ENCODE measurements at places on chromosomes 11 and 22.

DNA sequence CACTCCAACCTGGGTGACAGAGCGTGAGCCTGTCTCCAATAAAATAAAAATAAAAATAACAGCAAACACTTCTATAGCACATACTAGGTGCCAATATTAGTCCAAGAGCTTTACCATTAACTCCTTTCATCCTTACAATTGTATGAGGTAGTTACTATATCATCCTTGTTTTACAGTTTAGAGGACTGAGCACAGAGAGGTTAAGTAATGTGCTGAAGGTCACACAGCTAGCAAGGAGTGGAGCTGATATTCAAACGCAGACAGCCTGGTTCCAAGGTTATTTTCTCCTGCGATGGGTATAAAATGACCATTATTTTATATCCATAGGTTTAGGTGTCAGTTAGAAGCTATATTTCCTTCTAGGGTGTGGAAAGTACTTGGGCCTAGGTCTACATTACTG, 80.7 kb upstream of the LMO1 start:
- no peak for DNase-seq

DNA sequence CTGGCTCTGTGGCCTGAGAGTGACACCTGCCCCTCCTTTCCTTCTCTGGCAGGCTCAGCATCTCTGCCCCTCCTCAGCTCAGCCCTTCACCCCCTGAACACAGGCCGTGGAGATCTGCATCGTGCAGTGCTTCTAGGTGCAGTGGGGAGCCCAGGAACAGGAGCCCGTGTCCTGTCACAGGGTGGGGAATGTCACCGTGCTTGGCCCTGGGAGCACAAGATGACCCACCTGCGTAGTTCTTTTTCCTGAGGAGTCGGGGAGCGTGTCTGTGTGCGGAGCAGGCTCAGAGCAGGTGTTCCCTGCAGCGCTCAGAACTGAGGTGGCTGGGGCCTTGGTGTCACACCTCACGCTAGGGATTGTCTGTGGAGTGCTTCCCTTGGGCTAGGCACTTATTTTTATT, 10.6 kb downstream of the TBC1D22A start:
- no peak for DNase-seq

- no peak for DNase-seq
Observed at GRCh38 chr22:49201046-49201970, 626.4 kb downstream of the BRD1 start.

GRCh38 chr11:19101796-19102520, 15.0 kb upstream of the ZDHHC13 start:
- DNase-seq = no peak

- DNase-seq = peak; percentile 65
Observed at GRCh38 chr11:114280696-114281095, 15.5 kb upstream of the NNMT start.

GRCh38 chr11:35413598-35413997, 5.8 kb downstream of the SLC1A2 start:
- DNase-seq = peak; percentile 85

- peak; percentile 74 for DNase-seq
Observed at GRCh38 chr11:46120346-46121300, 631 bp downstream of the PHF21A start.

DNA sequence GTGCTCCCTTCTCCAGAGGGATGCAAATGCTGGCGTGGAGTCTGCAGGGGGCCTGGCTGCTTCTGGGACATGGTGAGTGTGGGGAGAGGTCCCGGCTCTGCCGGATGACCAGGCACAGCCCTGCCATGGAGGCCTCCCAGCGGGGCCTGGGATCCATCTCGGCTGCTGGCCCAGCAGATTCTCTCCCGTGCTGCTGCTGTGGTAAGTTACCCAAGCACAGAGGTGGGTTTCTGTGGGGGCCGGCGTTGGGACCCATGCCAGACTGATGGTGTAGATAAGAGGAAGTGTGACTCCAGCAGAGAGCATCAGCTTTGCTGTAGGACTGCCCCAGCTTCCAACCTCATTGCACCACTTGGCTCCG, 147.5 kb upstream of the B3GAT1 start:
- DNase-seq = no peak

DNA sequence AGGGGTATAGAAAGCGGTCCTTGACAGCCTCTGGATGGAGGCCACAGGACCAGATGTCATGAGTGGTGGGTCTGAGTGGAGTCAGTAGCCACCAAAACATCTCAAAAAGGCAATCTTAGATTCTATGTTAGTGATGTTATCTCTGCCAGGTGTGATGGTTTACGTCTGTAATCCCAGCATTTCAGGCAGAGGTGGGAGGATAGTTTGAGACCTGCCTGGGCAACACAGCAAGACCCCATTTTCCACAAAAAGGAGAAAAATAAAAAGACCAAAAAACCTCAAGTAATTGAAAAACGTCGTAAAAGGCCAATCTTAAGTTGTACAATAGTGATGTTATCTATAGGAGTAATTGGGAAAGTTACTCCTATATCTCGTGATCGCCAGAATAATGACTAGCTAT, 3.7 kb upstream of the MTCH2 start:
- DNase-seq = no peak

DNA sequence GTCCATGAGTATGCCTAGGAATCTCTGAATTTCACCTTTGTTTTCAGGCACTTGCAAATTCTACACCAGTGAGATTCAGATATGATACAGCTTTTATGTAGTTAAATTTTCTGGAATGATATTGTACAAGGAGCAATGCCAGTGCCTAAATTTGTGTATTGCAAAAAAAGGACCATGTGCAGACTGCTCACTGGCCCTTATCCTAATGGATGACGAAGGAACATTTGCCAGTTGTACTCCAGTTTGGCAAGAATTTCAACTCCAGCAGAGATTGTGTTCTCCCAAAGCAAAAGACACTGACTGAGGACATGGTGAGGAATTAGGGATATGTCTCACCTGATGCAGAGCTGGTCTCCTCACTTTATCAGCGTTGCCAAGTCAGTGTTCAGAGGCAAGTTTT, 8.6 kb downstream of the NAT10 start:
- no peak for DNase-seq

- peak; percentile 87 for DNase-seq
Observed at GRCh38 chr11:44595964-44596381, 30.5 kb downstream of the CD82 start.

- DNase-seq = no peak
Observed at GRCh38 chr22:43643387-43643786, 168.7 kb downstream of the EFCAB6 start.

- no peak for DNase-seq
Observed at GRCh38 chr22:49240016-49240380, 587.7 kb downstream of the BRD1 start.

- no peak for DNase-seq
Observed at GRCh38 chr11:45193695-45194094, 47.3 kb downstream of the PRDM11 start.

DNA sequence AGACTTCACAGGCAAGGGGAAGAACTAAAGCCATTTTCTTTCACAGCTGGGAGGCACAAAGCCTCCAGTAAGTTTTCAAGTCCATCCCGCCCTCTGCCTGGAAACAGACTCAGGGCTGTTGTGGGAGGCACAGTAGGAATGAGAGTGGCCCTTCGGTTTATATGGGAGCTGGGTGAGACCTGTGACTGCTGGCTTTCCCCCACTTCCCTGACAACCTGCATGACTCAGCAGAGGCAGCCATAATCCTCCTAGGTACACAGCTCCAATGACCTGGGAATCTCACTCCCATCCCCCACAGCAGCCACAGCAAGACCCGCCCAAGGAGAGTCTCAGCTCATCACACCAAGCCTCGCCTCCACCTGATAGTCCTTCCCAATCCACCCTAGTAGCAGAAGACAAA, 12.1 kb upstream of the TMEM45B start:
- DNase-seq = no peak

- DNase-seq = no peak
Observed at GRCh38 chr11:27938011-27938410, 169.9 kb downstream of the KIF18A start.

DNA sequence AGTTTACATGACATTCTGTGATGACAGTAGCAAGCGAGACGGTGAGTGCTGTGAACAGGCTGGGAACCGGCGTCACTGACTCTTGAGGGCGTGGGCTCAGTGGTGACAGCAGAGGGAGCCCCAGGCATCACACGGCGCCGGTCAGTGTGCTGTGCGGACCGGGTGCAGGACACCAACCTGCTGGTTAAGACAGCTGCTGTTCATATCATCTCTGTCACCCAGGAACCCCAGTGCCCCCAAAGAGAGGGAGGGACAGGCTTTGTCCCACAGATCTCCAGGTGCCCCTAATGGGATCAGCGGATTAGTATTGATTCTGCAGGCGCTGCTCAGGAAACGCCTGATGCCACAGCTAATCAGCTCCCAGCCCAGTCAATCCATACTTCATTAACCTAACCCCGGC, 18.4 kb downstream of the B3GAT1 start:
- peak; percentile 13 for DNase-seq

GRCh38 chr11:26149585-26149984, 182.3 kb upstream of the ANO3 start:
- DNase-seq = peak; percentile 9

DNA sequence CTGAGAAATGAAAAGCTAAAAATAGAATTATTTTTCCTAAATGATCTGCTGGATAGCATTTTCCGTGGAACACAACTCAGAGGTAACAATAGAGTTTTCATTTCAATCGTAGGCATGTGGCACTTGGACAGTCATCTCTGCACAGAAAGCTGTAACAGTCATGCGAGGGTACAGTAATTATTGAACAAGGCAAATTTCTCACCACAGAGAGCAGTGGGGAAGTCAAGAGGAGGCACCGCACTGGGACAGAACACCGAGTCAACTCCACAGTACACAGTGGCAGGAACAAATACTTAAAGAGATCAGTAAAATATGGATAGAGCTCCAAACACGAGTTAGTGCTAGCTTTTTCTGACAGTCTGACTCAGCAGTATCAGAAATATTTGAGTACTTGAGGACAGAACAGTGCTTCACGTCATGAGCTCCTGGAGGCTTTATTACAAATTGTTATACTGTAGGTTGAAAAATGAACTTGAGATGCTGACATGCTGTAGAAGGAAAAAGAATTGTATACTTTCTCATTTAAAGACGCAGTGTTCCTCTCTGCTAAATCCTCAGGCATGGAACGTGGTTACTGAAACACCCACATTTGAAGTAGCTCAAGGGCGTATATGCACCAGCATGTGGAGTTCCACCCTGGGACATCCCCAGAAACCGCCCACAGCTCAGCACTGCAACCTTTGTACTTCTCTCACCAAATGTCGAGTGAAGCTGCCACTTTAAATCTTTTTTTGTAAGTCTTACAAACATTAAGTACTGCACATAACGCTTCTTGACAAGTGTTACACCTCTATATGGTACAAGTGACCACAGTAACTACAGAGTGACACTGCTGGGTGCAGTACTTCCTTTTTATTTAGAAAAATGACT, 27.4 kb upstream of the YPEL1 start:
- no peak for DNase-seq

GRCh38 chr11:95289378-95290101, 58.5 kb upstream of the SESN3 start:
- DNase-seq = no peak

DNA sequence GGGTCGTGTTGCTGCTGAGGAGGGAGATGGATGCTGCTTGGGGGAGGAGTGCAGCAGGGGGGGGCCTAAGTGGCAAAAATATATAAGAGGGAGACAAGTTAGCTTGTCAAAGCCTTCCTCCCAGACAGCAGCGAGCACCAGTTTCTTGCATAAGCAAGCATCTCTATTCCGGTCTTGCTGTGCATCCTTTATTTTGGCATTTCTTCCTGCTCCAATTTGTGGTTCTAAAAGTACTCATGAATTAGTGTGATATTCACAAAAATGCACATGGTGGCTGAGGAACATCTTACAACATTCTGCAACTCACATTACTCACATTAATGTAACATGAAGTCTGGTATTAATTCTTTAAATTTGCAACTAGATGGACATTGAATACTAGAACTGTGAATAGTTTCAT, 32.1 kb downstream of the GDPD5 start:
- no peak for DNase-seq

GRCh38 chr22:24400034-24400725, 27.2 kb upstream of the ADORA2A start:
- no peak for DNase-seq

- DNase-seq = no peak
Observed at GRCh38 chr22:26023104-26023775, 146.0 kb upstream of the SEZ6L start.

- no peak for DNase-seq
Observed at GRCh38 chr11:45304992-45305335, 18.8 kb upstream of the SYT13 start.

GRCh38 chr11:110613197-110613918, 98.9 kb downstream of the ARHGAP20 start:
- DNase-seq = no peak

DNA sequence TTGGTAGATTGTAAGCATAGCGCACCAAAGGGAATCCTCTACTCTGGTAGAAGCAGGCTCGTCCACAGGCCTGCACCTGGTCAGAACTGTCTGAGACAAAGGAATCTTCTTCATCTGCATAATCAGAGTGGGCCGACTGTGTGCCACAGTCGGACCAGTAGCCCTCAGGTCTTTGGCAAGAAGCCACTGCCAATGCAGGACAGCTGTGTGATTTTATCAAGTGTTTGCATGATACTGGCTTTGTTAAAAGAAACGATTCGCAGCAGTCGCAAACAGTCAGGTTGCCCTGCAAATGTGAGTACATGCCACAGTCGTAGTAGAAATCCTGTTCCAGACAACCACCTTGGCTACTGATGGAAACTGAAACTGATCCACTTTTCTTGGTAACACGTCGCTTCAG, 4.9 kb upstream of the CCDC34 start:
- no peak for DNase-seq

GRCh38 chr11:10899121-10899830, 41.4 kb upstream of the ZBED5 start:
- DNase-seq = no peak

DNA sequence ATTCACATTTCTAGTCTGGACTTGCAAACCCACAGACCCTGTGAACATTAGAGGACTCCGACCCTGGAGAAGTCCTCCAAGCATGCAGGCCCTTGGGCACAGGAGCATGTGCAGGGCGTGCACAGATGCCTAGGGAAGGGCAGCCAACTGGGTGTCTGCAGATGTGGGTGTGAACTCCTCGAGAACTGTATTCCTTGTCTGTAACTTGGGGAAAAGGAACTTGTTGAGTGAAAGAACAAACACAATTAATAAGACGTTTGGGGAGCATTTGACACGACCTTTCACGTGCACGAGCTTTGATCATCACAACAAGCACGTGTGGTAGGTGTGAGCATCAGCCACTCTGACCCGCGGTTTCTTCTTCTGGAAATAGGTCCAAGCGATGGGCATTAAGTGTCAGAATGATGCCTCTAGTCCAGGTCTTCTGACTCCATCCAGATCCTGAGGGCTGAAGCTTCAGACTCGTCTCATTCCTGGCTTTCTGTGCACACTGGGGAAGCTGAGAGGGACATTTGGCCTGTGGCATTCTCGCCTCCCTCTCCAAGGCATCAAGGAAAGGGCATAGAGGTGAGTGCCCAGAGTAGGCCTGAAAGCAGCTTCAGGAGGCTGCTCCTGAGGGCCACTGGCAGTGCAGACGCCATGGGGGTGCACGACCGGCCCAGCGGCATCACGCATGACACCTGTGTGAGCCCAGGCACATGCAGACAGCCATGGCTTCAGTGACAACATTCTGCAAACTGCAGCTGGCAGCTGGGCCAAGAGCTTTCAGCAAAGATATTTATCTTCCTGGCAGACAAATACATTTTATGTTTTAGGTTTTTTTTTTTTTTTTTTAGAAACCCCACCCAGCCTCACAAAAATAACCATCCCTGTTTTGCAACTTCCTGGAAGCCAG, 32.5 kb downstream of the ALX4 start:
- no peak for DNase-seq

All from G401 (cell line).